ENCODE measurements at places on chromosomes 13 and 19.

DNA sequence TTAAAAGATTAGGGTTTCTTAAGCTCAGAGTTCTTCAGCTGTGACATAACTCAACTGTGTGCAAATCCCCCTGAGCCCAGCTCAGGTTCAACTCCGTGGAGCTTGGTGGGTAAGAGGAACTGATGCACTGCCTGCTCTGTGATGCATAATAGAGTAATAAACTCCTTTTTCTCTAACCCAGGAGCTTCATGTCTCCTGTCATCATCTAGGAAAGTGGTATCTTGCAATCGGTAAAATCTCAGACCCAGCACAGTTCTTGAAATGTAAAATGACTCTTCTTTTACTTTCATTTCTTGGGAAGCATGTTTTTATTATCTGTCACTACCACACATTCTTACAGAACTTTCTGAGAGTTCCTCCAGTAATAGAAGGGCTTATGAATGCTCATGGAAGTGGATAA, 123.8 kb upstream of the PCDH9 start:
- DNase-seq, result no peak

DNA sequence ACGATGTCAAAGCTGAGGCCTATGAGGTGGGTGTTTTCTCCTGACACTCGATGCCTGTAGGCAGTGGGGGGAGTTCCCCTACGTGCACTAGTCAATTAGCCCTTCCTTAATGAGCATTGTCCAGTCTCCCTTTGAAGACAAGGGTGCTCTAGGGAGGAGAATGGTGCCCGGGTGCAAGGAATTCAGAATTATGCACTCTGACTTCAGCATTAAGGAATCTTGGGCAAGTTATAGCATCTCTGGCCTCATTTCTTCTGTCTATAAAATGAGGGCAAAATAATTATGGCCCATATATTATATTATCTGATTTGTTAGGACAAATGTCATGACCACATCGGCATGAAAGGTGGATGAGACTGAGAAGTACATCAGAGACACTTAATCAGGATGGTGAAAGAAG, 82.1 kb upstream of the SLC7A1 start:
- DNase-seq, result no peak

GRCh38 chr13:100808330-100809128, 133.9 kb upstream of the TMTC4 start:
- no peak for DNase-seq

- no peak for DNase-seq
Observed at GRCh38 chr13:114010401-114011101, 36.7 kb upstream of the C13orf46 start.

DNA sequence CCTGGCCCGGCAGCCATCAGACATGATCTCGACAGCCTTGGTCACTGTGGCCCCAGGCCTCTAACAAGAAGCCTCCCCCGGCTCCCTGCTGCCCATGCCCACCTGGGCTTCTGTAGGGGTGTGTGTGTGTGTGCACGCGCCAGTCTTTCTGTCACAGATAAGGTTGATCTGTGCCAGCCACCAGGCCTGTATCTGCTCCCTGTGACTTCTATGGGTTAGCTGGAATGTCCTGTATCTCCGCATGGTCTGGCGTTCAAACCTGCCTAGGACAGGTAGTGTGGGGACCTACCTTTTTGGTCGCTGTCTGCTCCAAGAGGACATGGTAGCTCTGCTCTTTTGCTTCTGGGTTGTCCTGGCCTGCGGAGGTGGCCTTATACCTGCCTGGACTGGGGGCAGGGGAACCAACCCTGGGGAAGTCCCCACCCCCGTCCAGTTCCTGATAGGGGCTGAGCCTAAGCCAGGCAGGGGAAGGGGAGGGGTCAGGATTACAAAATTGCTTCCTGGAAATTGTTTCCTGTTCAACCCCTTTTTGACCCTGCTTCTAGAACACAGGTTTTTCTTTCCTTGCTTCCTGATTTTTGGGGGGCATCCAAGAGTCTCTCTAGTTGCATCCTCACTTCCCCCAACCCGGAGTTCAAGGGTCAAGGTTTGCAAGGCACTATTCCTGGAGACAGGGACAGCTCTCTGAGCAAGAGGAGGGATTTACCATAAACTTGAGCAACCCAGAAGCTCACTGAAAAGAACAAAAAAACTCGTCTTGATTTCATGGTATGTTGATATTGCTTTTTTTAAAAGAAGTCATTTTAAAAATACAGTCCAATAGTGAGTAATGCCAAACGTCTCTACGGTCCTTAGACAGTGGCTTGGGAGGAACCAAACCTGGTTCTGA, at the start of gene LRG1:
TSS of gene LRG1 (minus strand) at position 344 of the 889 bp plus-strand sequence. CDS start at position 321, 23 bp downstream.
- no peak for DNase-seq

DNA sequence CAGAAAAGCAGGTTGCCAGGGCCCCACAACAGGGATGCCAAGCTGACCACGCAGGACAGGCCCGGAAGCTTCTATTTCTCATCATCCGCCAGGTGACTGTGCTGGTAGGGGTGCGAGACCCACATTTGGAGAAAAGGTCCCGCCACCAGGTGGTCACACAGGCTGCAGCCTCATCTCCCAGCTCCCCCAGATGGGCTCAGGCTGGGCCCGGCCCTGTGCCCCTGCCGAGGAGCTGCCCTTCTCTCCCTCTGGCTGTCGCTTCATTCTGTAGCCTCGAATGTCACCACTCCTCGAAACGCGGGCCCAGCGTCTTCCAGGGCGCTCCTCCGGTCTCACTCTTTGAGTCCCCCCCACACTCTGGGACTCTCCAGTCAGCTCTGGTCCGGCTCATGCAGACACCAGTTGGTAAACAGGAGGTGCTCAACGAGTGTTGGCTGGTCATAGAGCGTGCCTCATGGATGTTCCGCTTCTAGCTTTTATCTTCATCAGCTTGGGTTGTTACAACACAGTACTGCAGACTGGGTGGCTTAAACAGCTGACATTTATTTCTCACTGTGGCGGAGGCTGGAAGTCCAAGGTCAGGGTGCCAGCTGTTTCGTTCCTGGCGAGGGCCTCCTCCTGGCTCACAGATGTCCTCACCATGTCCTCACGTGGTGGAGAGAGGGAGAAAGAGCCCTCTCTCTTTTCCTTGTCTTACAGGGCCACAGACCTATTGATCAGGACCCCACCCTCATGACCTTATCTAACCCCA, 87.1 kb downstream of the TEX29 start:
- no peak for DNase-seq

DNA sequence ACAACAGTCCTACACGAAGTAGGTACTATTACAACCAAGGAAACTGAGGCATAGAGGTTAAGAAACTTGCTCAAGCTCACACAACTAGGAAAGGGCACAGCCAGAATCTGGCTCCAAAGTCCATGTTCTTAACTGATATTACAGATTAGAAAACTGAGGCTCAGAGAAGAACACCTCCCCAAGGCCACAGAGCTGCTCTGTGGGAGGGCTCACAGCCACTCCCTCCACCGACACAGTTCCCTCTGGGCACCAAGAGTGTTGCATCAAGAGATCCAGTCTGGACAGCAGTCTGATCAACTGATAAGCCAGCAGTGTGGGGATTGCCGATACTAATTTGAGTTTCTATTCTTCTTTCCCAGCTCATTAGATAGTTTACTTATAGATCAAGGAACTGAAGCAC, 29.5 kb downstream of the SLC15A1 start:
- no peak for DNase-seq

- DNase-seq, result no peak
Observed at GRCh38 chr13:43006893-43007631, 15.0 kb upstream of the EPSTI1 start.

DNA sequence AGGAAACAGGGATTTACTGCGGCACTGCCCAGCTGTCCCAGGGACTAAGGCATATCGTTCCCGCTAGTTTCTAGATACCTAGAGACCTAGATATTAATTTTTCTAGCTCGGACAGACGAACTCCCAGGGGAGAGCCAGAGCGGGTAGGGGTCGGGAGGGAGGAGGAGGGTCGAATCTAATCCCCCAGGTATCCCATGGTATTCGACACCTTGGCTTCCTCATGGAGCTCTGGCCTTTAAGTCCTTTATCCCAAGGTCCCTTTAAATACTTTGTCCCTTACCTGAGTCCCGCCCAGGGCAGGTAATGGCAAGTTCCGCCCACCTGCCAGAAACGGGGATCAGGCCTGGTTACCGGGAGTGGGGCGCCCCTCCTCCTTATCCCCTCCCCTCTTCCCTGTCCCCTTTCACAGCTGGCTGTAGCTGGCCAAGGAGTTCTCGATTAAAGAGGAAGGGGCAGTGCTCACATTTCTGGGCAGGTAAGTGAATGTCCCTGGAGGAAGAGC, at the start of gene PRRG2:
TSS of gene PRRG2 (plus strand) at position 310 of the 502 bp plus-strand sequence. CDS start 1,904 bp downstream, outside the sequence.
- DNase-seq, result no peak

GRCh38 chr19:10245189-10245939, 6.7 kb upstream of the MRPL4 start:
- no peak for DNase-seq

- no peak for DNase-seq
Observed at GRCh38 chr13:97810152-97810551, 143.3 kb upstream of the IPO5 start.

- DNase-seq, result no peak
Observed at GRCh38 chr19:51103926-51104341, 4.3 kb downstream of the CTU1 start.

DNA sequence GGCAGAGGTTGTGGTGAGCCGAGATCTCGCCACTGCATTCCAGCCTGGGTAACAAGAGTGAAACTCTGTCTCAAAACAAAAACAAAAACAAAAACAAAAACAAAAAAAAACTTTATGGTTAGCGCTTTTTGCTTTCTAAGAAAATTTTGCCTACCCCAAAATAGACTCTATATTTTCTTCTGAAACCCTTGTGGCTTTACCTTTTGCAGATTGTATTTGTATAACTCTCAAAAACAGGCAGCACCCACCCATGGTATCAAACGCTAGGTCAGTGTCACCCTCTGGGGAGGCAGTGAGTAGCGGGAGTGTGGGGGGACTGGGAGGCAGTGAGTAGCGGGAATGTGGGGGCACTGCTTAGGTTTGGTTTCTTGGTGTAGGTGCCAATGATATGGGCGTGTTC, 7.5 kb upstream of the SLC39A3 start:
- no peak for DNase-seq

- no peak for DNase-seq
Observed at GRCh38 chr13:48490241-48490640, 42.6 kb downstream of the RCBTB2 start.

- DNase-seq, result no peak
Observed at GRCh38 chr19:6092329-6093286, 17.7 kb downstream of the RFX2 start.

DNA sequence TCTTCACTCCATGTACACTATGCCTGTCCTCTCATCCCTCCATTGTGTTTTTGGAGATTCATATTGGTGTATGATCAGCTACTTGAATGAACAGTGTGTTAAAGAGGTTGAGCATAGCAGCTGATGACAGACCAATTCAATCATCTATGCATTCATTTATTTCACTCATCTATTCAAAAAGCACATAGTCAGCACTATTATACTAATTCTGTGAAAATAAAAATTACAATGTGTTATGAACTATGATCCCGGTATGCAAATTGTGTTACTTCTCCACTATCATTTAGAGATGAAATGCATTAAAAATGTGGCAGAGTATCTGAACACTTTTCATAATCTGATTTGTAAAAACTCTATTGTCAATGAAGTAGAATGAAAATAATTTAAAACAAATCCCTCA, 5.9 kb downstream of the TRPC4 start:
- DNase-seq, result no peak
